ENCODE measurements at places on chromosomes 16 and 17.

DNA sequence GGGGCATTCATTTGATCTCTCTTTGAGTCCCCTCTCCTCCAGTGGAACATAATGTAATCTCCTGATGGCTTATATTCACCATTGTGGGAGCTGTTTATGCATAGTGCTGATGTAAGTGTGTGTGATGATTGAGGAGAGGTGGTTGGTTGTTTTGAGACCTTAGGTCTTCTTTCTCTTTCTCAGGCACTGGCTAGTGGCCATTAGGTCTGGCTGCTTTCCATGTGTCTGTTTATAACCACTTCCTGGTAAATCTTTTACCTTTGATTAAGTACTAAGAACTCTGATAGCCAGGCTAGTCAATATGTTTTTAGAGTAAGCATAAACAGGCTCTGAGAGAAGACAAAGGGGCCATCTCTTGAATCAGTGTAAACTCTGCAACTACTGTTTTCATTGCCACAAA lies 27.9 kb downstream of the VAT1L start:
- DNase-seq, result no peak

GRCh38 chr17:18017958-18018357 lies 21.0 kb downstream of the ATPAF2 start:
- DNase-seq, result no peak

GRCh38 chr17:76709077-76709950 lies 1.5 kb downstream of the MXRA7 start:
- DNase-seq, result no peak

- DNase-seq, result no peak
These were observed 24.6 kb upstream of the KCNJ12 start for GRCh38 chr17:21351366-21352065.

GRCh38 chr17:56659622-56660021 lies 66.1 kb downstream of the NOG start:
- no peak for DNase-seq

DNA sequence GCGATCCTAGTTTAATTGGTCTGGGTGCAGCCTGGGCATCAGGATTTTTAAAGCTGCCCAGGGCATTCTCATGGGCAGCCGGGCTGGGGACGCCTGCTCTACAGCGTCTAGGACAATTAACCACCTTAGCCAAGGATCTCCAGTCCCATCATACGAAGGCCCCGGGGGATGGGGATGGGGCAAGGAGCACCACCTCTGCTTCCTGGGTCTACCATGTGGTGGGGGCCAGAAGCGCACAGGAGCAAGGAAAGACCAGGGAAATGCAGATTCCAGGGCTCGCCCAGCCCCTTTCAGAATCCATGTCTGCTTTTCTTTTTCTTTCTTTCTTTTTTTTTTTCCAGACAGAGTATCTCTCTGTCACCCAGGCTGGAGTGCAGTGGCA lies 29.3 kb downstream of the TBC1D16 start:
- DNase-seq, result no peak

DNA sequence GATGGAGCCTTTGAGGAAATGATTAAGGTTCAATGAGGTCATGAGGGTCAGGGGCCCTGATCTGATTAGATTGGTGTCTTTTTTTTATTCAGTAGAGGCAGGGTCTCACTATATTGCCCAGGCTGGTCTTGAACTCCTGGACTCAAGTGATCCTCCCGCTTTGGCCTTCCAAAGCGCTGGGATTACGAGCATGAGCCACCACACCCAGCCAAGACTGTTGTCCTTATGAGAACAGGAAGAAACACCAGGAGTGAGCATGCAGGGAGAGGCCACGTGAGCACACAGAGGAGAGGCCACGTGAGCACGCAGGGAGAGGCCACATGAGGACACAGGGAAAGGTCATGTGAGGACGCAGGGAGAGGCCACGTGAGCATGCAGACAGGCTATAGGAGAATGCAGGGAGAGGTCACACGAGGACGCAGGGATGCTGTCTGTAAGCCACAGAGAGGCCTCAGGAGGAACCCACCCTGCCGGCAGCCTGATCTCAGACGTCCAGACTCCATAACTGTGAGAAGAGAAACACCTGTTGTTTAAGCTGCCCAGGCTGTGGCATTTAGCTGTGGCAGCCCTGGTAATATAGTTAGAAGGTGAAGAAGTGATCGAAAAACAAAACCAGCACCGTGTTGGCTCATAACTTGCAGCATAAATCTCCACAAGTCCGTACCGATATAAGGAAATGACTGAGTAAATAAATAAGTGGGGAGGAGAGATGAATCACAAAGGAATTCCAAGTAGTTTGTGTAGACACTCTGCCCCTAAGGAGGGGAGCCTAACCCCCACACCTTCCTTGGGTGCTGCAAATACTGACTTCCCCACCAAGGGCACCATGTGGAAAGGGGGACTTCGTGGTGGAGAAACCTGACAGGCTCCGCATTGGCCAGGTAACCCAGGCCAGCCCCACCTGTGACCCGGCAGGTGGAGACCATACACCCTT lies 14.6 kb upstream of the CSNK1D start:
- DNase-seq, result no peak

- no peak for DNase-seq
These were observed 29.0 kb downstream of the KDM8 start for GRCh38 chr16:27232061-27232900.

- DNase-seq, result no peak
These were observed 17.6 kb downstream of the SRCIN1 start for GRCh38 chr17:38587947-38588787.

DNA sequence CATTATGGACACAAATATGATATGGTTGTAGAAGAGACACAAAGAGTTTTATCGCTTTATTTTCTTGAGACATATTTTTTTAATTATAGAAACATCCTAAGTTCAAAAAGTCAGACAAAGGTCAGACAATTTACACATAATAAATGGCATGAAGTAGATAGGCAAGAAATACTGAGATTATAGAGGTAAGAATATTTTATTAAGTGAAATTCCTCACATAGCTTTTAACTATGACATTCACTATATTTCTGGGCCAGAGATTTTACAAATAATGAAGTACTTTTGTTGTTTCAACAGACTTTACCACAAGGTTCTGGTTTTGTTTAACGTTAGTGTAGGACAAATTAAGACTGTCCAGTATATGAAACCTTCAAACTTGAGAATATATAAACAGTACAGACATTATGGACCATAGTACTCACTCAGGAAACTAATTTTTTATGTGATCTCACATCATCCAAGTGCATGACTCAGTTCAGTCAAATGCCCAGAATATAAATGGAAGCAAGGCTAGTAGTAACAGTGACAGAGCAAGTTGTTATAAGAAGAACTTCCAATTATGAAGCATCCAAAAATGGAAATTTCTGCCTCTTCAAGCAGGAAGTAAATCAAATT lies 394.8 kb downstream of the KCNJ2 start:
- DNase-seq, result no peak

DNA sequence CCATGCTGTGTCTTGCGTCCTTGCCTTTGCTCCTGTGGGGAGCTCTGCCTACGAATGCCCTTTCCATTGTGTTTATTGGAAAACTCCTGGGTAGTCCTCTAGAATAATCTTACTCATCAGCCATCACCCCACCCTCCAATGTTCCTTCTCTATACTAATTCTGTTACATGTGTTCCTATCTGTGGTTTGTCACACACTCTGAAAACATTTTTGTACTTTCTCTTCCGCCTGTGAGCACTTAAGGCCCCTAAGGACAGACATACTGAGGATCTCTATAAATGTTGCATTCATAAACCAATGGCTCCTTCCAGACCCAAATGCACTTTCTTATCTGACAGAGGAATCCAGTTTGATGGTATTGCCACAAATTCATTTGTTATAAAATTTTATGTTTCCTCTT lies 53.9 kb upstream of the MON1B start:
- no peak for DNase-seq

GRCh38 chr17:76997981-76998531 lies 129.9 kb downstream of the MGAT5B start:
- DNase-seq, result no peak

DNA sequence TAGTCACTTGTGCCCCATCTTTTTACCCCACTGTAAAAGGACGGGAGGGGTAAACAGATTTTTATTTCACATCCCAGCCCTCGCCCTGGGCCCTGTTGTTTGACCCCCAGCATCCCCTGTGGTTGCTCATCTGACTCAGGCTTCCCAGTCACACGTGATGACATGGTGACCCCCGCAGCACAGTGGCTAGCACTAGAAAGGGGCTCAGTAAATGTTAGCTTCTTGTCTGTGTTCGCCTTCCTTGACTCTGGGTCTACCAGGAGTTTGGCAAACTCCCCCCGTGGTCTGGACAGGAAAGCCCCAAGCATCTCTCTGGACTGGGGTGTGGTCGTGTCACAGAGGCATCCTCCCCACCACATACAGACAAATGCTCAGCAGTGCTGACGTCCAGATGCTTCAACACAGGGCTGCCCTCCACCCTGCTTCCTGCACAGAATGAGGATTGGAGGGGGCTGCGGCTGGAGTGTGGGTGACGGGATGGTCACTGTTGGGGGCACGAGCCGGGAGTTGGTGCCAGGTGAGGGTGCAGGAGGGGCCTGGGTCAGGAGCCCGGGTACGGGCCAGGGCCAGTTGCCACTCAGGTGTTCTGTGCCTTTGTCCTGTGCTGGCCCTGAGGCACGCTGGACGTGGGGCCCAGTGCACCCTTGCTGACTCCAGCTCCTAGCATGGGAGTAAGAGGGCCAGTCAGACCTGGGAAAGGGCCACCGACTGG lies 69.1 kb downstream of the METRNL start:
- DNase-seq, result no peak

- no peak for DNase-seq
These were observed 23.2 kb upstream of the KLHL11 start for GRCh38 chr17:41888332-41888965.

DNA sequence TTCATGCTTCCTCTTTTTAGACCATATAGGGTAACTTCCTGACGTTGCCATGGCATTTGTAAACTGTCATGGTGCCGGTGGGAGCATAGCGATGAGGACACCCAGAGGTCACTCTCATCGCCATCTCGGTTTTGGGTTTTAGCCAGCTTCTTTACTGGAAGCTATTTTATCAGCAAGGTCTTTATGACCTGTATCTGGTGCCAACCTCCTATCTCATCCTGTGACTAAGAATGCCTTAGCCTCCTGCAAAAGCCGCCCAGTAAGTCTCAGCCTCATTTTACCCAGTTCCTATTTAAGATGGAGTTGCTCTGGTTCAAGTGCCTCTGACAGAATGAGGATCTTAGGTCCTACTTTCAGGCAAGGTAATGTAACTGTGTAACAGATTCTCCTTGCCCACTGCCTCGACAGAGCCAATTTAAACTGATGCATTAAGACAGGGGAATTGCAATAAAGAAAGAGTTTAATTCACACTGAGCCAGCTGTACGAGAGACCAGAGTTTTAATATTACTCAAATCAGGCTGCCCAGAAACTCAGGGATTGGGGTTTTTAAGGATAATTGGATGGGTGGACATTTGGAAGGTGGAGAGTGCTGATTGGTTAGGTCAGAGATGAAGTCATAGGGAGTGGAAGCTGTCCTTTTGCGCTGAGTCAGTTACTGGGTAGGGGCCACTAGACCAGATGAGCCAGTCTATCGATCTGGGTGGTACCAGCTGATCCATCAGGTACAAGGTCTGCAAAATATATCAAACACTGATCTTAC lies 59.9 kb upstream of the ATF7IP2 start:
- no peak for DNase-seq

GRCh38 chr17:79862771-79863440 lies 23.7 kb upstream of the CBX4 start:
- no peak for DNase-seq

DNA sequence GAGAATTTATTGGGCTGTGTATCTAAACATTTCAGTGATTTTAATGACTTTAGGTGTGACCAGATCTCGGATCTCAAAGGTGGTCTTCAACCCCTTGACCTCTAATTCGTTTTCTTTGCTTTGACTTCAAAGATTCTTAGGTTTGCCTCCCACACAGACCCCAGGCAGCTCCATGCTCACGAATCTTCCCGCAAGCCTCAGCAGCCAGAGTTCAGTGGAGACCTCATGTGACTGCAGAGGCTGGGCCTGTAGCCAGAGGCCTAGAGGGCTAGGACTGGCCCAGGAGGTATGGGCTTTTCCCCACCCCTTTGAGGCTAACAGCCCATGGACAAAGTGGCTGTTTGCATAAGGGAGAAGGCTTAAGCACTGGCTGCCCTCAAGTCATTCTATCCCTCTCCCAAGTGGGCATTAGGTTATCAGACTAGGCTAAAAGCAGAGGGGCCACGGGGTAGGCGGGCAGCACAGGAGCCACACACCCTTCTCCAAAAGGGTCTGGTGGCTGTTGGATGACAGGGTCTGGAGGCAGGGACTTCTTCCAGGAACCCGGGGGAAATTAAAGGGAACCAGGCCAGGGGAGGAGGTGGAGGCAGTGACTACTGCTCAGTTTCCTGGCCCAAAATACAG lies 3.0 kb downstream of the HIRIP3 start:
- DNase-seq, result no peak

DNA sequence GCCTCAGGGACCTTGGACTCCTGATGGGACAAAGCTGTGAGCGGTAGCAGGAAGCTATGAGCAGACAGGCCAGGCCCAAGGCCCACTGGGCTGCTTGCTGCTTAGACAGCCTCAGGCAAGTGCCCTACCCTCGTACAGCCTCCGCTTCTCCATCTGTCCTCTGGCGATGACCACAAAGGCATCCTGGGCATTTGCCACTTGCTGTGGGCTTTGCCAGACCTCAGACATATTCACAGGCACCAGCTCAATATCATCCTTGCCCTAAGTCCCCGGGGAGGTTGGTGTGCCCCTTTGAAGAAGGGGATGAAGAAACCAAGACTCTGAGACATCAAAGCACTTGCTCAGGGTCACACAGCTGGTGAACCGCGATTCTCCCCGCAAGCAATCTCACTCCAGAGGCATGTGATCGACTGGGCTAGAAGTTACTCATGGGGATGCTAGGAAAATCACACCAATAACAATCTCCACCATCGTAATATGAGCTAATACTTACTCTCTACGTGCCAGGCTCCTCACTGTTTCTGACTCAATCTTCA lies 21.7 kb downstream of the PPL start:
- DNase-seq, result no peak

- DNase-seq, result no peak
These were observed 9.3 kb downstream of the KCTD5 start for GRCh38 chr16:2691491-2692248.

GRCh38 chr17:51685287-51685909 lies 425.1 kb downstream of the UTP18 start:
- DNase-seq, result no peak

- no peak for DNase-seq
These were observed 62.5 kb downstream of the FTO start for GRCh38 chr16:53766304-53767016.

DNA sequence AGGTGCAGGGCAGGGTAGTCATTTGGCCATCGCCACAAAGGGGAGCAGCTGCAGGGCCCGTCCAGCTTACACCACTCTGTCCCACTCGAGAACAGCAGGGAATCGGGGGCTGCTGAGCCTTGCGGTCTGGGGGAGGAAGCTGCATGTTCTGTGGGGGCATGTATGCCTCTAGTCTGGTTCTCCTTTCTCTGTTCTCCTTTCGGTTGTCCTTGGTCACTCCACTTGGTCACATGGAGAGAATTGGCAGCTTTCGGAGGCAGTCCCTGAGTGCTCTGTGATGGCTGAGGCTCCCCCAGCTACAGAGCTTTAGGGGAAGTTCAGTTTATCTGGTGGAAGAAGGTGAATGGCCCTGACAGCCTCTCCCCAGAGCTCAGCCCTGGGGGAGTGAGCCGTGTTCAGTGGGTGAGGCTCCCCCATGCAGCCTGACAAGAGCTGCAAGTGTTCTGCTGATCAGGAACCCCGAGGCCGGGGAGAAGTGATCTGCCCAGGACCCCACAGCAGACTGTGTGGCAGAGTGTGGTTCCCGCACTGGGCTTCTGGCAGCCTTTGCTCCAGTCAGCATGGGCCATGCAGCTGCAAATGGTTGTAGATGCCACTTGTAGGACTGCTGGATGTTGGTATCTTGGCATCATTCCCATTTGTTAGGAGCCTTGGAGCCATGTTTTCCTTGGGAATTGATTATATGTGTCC lies 22.3 kb upstream of the SMPD3 start:
- no peak for DNase-seq
